ENCODE measurements at places on chromosomes 6 and 20.

- no peak for DNase-seq
These were observed 32.2 kb downstream of the MYLK4 start for GRCh38 chr6:2718334-2719092.

DNA sequence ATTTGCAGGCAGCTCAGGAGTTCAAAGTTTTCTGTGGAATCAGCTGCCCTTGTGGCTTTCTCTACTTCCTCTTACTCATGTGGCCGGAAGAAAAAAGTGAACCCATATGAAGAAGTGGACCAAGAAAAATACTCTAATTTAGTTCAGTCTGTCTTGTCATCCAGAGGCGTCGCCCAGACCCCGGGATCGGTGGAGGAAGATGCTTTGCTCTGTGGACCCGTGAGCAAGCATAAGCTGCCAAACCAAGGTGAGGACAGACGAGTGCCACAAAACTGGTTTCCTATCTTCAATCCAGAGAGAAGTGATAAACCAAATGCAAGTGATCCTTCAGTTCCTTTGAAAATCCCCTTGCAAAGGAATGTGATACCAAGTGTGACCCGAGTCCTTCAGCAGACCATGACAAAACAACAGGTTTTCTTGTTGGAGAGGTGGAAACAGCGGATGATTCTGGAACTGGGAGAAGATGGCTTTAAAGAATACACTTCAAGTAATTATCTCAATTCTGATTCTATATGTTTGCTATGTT lies 1.1 kb downstream of the MGME1 start:
- peak; percentile 54 for DNase-seq

- DNase-seq, result peak; percentile 80
These were observed 41.7 kb downstream of the COL19A1 start for GRCh38 chr6:69907981-69908498.

GRCh38 chr6:24536466-24536865 lies 41.7 kb downstream of the ALDH5A1 start:
- no peak for DNase-seq

- no peak for DNase-seq
These were observed 214.7 kb upstream of the TSHZ2 start for GRCh38 chr20:52757411-52757810.

DNA sequence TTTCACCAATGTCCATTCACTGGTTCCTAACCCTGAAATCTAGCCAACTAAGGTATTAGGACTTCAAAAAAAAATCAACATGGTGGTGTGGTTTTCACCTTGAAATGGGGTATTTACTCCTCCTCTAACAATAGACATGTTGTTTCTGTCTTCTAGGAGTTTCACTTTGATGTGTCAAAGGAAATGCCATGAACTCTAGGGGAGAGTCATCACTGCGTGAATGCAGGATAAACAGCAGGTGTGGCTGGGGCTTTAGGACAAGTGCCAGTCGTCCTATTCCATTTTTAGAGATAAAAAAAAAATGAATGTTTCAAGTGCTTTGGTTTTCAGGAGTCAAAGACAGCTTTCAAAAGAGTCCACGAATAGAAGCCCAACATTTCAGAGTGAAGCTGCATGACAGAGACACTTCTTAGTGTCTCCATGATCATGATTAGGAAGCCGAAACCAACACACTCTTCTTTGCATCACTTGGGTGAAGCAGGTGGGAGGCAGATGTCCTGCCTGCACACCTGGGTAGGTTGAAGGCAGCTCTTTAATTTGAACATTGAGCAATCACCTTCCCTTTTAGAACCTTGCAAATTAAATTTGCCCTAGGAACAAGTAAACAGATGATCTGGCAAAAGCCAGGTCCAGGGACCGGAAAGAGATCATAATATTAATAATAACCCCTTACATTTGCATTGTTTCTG lies 328.5 kb upstream of the PRDM1 start:
- no peak for DNase-seq

DNA sequence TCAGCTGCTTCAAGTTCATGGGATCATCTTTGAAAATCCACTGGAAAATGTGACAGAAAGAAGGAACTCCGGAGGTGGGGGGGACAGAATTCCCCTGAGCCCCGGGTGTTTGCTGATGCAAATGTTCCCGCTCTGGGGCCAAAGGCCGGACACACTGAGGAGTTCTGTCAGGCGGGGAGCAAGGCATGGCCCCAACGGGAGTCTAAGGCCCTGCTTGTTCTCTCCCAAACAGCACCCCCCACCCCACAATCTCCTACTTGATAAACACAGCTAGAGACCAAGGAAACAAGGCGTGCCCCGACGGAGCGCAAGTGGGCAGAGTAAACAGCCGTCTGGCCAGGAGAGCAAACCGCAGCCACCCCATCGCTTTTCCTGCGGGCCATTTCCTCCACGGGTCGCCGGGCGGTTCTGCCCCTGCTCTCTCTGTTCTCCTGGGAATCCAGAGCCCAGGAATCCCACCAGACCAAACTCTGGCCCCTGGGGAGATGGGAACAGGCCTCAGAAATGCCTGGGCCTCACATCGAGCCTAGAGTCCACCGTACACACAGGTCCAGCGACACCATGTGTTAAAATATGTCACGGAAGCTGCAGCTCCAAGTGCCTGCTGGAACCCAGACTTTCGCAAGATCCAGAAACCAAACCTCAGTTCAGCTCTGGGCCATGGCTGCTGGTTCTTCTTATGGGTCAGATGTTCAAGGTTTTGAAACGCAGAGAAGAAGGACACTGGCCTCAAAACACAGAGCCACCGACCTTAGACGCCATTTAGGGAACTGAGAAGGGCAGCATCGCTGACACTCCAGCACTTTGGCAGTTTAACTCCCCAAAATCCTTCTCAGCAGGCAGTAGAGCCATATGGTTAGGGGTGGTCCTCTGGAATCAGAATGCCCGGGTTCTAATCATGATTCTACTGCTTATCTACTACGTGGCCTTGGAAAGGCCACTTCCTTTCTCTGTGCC lies 104.2 kb downstream of the PREX1 start:
- DNase-seq, result peak; percentile 55

- DNase-seq, result peak; percentile 36
These were observed 88.6 kb downstream of the LIN28B start for GRCh38 chr6:105045526-105045925.

DNA sequence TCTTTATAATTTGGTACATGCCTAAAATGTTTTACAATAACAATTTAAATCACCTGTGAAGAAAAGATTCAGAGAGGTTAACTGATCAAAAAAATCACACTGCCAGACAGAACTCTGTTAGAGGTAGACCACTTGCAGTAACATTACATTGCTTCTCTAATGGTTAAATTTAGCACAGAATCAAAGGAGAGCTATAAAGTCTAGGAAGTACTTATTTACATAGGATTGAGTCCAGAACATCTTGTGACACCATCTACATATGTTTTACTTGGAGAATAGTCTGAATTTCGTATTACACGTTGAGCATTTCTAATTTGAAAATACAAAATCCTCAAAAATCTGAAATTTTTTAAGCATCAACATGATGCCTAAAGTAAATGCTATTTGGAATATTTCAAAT lies 17.2 kb upstream of the TBC1D20 start:
- DNase-seq, result peak; percentile 18

DNA sequence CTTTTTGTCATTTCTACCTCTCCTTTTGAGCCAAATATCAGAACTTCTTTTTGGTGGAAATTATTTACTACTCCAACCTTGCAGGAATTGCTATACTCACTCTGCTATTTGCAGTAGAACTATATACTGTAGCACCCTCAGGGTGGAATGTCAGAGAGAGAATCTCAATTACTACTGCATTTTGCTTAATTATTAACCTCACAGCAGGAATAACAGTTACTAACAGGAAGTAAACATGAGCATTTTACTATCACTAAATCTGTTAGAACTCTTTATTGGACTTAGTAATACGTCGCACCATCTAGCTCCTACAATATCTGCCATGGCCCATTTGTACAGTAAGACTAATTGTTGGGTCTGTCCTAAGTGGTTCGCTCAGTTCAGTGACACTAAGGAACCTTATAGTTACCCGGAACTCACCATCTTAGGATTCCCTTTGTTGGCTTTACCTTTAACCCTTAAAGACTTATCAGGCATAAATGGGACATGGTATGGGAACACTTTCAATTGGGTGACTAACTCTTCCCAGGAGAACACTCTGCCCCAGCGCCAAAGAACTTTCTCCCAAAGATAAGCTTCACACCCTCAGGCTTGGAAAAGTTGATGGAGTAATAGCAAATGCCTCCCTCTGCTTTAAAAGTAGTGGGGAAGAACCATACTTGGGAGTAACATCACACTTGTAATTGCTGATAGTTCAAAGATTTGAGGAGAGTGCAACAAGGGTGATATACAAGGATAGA lies 38.8 kb downstream of the PLN start:
- no peak for DNase-seq

- DNase-seq, result no peak
These were observed 26.4 kb downstream of the ZMYND8 start for GRCh38 chr20:47330071-47330470.

GRCh38 chr6:39053854-39054576 lies 5.4 kb downstream of the GLP1R start:
- DNase-seq, result no peak

DNA sequence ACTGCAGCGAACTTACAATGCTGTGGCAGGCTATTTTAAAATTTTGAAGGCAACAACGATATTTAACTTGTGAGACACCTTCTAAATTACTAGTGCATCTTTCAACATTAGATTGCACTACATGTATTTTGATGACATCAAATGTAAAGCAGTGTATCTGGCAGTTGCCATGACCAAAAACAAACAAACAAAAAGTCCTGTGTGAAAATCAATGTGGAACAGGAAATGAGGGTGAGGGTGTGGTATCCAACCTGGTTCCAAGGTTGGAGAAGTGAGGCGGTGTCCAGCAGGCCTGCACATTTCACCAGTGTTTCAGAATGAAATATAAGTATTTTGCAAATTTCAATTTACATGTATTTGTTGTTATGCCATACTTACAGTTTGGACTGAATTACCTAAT lies 112.0 kb downstream of the LAMP5 start:
- DNase-seq, result no peak

DNA sequence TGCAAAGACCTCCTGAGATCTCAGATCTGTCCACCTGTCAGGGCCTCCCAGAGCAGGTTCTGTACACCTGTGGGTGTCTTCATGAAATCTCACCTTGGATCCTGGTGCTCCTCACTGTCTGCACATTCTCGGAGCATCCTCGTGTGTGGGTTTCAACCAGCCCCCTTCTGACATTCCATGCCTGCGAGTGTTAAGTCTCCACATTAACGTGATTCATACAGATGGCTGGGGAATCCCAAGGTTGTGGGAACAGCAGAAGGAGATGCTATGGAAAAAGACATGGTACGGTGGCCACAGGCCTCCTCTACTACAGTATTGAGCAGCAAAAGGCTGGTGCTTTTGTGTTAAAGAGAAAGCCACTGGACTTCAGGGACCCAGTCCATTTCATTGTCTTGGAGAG lies 556.5 kb downstream of the DHX35 start:
- DNase-seq, result peak; percentile 55

DNA sequence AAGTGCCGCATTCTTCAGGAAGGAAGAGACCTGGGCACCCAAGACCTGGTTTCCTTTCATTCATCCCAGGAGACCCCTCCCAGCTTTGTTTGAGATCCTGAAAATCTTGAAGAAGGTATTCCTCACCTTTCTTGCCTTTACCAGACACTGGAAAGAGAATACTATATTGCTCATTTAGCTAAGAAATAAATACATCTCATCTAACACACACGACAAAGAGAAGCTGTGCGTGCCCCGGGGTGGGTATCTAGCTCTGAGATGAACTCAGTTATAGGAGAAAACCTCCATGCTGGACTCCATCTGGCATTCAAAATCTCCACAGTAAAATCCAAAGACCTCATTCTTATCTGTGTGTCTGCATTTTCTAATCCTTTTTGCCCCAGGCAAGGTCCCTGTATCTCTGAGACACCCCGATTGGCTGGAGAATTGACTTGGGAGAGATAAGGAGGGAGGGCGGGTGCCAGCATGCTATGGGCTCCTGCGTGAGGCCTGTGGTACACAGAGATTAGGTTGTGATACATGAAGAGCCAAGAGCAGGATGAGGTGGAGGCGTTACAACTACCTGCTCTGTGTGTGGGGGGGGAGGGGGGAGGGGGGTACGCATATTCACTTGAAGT lies 4.8 kb downstream of the MUC21 start:
- DNase-seq, result no peak

- DNase-seq, result no peak
These were observed 175.0 kb downstream of the HAO1 start for GRCh38 chr20:7765221-7765620.

GRCh38 chr20:36210436-36211021 lies 25.7 kb upstream of the AAR2 start:
- DNase-seq, result no peak

DNA sequence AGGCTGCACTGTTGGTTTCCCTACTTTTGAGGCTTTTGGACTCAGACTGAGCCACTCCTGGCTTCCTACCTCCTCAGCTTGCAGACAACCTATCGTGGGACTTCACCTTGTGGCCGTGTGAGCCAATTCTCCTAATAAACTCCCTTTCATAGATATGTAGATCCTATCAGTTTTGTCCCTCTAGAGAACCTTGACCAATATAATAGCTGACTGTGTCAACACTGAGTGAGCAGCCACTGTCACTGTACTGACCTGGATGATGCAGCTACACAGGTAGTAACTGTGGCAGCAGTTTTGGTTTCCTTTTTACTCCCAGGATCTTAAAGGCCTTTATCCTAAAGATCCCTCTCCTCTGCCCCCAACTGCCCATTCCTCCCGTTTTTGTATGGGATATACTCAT lies 70.2 kb downstream of the SLC22A3 start:
- DNase-seq, result no peak

GRCh38 chr6:88916615-88917208 lies 46.7 kb downstream of the RNGTT start:
- DNase-seq, result no peak

DNA sequence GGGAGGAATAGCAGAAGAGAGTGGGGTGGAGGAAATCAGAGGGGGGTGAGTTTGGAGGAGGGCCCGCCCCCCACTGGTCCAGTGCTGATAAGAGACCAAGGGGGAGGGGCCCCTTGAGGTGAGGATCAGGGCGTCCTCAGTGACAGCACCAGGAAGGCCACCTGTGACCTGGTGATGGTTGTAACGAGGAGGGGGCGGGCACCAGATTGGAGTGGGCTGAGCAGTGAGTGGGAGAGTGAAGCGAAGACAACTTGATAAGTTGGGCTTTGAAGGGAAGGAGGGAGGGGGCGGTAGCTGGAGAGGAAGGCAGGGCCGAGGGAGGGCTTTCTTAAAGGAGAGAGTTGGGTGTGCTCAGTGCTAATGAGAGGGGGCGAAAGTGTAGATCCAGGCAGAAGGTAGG lies 30.7 kb downstream of the CDH22 start:
- DNase-seq, result no peak

- DNase-seq, result no peak
These were observed 75.7 kb downstream of the ARID1B start for GRCh38 chr6:156852858-156853216.

- peak; percentile 51 for DNase-seq
These were observed 47.1 kb downstream of the DST start for GRCh38 chr6:56595490-56596122.

GRCh38 chr6:138336221-138336620 lies 41.5 kb upstream of the SMIM28 start:
- no peak for DNase-seq

- DNase-seq, result no peak
These were observed 1.8 kb upstream of the TGM3 start for GRCh38 chr20:2293971-2294370.

- DNase-seq, result no peak
These were observed 90.1 kb upstream of the EDN1 start for GRCh38 chr6:12200015-12200564.

Measured in fibroblast of skin of scalp (primary cell).